ENCODE measurements at places on chromosomes 12 and 14. TPM values are rescaled to one million over a fixed set of nuclear protein-coding genes. Genes with fewer than 3 reads are reported as not detected.

Gene TAS2R8
- not detected for total RNA-seq

Gene LRCOL1
- total RNA-seq = not detected

Gene SLC7A7
- 1.1 TPM for total RNA-seq

Gene LHX5
- total RNA-seq = not detected

DNA sequence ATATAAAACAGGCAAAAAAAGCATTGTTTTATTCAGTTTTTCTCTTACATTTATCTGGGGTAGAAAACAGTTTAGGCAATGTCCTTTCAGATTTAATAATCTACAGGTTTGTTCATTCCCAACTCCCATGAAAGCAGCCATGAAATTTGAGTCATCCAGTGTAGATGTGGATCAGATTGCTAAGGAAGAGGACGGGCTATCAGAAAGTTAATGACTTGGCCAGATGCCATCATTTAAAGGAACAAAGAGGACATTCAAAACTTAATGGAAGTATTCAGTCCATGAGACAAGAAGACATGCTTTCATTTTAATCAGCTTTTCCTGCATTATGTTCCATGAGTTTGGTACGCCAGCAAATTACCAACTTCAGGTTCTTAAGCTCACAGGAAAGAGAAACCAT lies 31.1 kb upstream of the POC1B start:
- H3K4me3 ChIP-seq = no peak overlapping the region
- H3K27me3 ChIP-seq = no peaks in the 10 kb centered on the region
- no peaks in the 10 kb centered on the region for H3K36me3 ChIP-seq

GRCh38 chr12:32069071-32069470 lies 37.6 kb upstream of the BICD1 start:
- no peaks in the 10 kb centered on the region for H3K27me3 ChIP-seq
- H3K4me1 ChIP-seq = no peaks in the 10 kb centered on the region
- H3K4me3 ChIP-seq = no peak overlapping the region
- no peaks in the 10 kb centered on the region for H3K36me3 ChIP-seq

- no peaks in the 10 kb centered on the region for H3K4me1 ChIP-seq
- no peak within 1 kb of the TSS for H3K4me3 ChIP-seq
- DNase-seq = no peak
- no peak within 1 kb of the TSS for H3K27ac ChIP-seq
Measured at GRCh38 chr14:93788293-93788542, at the start of gene PRIMA1. Gene PRIMA1 (minus strand): TSS chr14:93788485. CDS start chr14:93787718, 767 bp downstream.

GRCh38 chr14:101373690-101374295 lies 187.5 kb upstream of the DIO3 start:
- H3K4me1 ChIP-seq = no peaks in the 10 kb centered on the region
- no peak overlapping the region for H3K27ac ChIP-seq
- H3K36me3 ChIP-seq = no peaks in the 10 kb centered on the region

DNA sequence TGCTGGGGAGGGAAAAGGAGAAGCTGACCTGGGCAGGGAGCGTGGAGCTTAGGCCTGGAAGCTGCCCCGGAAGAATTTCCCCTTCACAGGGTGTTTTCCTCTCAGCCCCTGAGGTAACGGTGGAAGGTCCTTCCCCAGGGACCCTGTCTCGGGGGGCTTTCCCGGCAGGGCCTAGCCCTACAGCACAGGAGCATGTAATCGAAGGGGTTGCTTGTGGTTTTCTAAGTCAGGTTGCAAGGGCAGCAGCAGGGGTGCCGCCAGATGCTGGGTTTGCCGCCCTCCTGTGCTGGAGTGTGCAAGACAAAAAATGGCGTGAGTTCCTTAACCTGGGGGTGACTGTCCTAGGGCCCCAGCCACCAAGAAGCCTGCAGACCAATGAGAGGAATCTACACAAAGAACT lies 1.6 kb upstream of the KRT74 start:
- no peak for DNase-seq
- no peaks in the 10 kb centered on the region for H3K36me3 ChIP-seq
- no peak overlapping the region for H3K4me3 ChIP-seq
- H3K4me1 ChIP-seq = peaks cover under 1% of the 10 kb centered on the region
- H3K27ac ChIP-seq = no peak overlapping the region
- H3K27me3 ChIP-seq = no peaks in the 10 kb centered on the region

- peaks cover 12% of the 10 kb centered on the region for H3K4me1 ChIP-seq
- no peak overlapping the region for H3K4me3 ChIP-seq
- H3K27ac ChIP-seq = no peak overlapping the region
- H3K27me3 ChIP-seq = no peaks in the 10 kb centered on the region
- no peak for DNase-seq
- peaks cover 92% of the 10 kb centered on the region for H3K36me3 ChIP-seq
Measured at GRCh38 chr14:21211509-21211908, 55.6 kb upstream of the OR5AU1 start.

- H3K27me3 ChIP-seq = no peaks in the 10 kb centered on the region
- no peak overlapping the region for H3K4me3 ChIP-seq
- H3K27ac ChIP-seq = peak overlapping the region; percentile 66
Measured at GRCh38 chr12:111056618-111057521, 136.5 kb upstream of the MYL2 start.

DNA sequence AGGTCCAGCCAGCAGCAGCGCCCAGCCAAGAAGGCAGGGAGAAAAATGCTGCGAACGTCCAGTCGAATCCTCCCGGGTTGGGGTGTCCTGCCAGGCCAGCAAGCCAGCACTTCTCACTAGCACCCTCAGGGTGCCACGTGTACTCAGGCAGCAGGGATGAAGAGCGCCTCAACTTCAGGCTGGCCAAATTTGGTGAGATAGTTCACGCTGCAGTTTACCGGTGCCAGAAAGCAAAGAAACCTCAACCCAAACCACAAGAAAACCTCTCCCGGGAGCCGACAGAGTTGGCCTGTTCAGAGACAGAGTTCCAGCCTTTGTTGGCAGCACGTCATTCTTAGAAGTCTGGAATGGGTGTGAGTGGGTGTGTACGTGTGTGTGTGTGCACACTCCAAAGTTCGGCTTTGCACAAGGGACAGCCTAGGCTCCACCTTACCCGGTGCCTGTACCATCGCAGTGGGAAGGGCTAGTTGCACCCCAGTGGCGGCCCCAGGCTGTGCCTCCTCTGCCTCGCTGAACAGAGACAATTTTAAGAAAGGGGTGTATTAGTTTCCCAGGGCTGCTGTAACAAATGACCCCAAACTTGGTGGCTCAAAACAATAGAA lies 42.1 kb downstream of the ELK3 start:
- no peaks in the 10 kb centered on the region for H3K27me3 ChIP-seq
- H3K4me1 ChIP-seq = peaks cover 73% of the 10 kb centered on the region

DNA sequence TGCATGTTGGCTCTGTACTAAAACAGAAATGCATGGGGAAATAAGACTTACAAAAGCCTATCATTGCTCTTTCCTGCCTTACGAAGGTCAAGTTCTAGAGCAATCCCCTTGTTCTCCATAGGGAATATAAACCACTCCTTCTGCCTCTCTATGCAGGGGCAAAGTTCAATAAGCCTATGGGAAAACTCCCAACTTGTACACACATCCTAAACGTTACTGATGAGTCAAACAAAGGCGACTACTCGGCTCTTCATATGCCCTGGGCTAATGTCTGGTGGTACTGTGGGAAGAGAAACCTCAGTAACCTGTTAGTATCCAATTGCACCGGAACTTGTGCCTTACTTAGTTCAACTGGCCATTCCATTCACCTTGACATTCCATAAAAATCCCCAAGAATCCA lies 32.7 kb downstream of the PRMT8 start:
- no peaks in the 10 kb centered on the region for H3K27me3 ChIP-seq
- no peaks in the 10 kb centered on the region for H3K36me3 ChIP-seq
- no peak overlapping the region for H3K27ac ChIP-seq
- DNase-seq = no peak
- H3K4me1 ChIP-seq = no peaks in the 10 kb centered on the region
- no peak overlapping the region for H3K4me3 ChIP-seq

DNA sequence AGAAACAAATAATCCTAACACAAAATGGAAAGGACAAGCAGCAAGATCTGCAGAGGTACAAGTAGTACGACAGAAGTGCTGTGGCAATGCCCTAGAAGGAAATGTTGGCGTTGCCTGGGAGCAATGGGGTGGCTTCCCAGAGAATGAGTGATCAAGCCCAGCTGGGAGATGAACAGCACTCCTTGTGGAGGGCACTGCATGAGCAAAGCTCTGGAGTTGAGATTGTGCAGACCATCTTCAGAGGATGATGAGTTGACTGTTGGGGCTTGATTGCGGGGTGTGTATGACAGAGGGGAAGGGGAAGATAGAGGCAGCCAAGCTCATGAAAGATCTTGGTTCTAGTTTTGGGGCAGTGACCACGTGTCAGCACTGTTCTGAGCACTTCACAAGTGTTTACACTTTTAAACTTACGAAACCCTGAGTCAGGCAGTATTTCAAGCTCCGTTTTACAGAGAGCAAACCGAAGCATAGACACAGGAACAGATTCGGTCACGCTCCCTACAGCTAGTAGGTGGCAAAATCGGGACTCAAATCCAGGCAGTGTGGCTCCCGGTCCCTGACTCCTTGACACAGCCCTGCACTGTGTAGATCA lies 127.2 kb upstream of the LHX5 start:
- no peak for DNase-seq
- no peaks in the 10 kb centered on the region for H3K36me3 ChIP-seq
- no peak overlapping the region for H3K27ac ChIP-seq
- no peaks in the 10 kb centered on the region for H3K4me1 ChIP-seq

GRCh38 chr14:90696720-90697119 lies 119.5 kb downstream of the TTC7B start:
- no peaks in the 10 kb centered on the region for H3K27me3 ChIP-seq
- no peaks in the 10 kb centered on the region for H3K36me3 ChIP-seq
- peaks cover 6% of the 10 kb centered on the region for H3K4me1 ChIP-seq
- no peak overlapping the region for H3K27ac ChIP-seq

- DNase-seq = no peak
- H3K4me3 ChIP-seq = no peak overlapping the region
- H3K36me3 ChIP-seq = no peaks in the 10 kb centered on the region
- H3K27me3 ChIP-seq = no peaks in the 10 kb centered on the region
Measured at GRCh38 chr14:87179936-87180335, 813.0 kb downstream of the GALC start.

- H3K36me3 ChIP-seq = no peaks in the 10 kb centered on the region
- no peaks in the 10 kb centered on the region for H3K4me1 ChIP-seq
- peaks cover 11% of the 10 kb centered on the region for H3K27me3 ChIP-seq
- H3K4me3 ChIP-seq = no peak overlapping the region
- no peak for DNase-seq
Measured at GRCh38 chr12:14678547-14679150, 17.8 kb downstream of the GUCY2C start.

GRCh38 chr12:91978143-91978542 lies 167.5 kb downstream of the BTG1 start:
- peak; percentile 8 for DNase-seq
- H3K27me3 ChIP-seq = no peaks in the 10 kb centered on the region
- H3K36me3 ChIP-seq = no peaks in the 10 kb centered on the region

- no peak overlapping the region for H3K4me3 ChIP-seq
- no peak overlapping the region for H3K27ac ChIP-seq
- H3K4me1 ChIP-seq = no peaks in the 10 kb centered on the region
- peaks cover 21% of the 10 kb centered on the region for H3K27me3 ChIP-seq
- H3K36me3 ChIP-seq = no peaks in the 10 kb centered on the region
- no peak for DNase-seq
Measured at GRCh38 chr12:30928356-30929244, 2.1 kb downstream of the TSPAN11 start.

DNA sequence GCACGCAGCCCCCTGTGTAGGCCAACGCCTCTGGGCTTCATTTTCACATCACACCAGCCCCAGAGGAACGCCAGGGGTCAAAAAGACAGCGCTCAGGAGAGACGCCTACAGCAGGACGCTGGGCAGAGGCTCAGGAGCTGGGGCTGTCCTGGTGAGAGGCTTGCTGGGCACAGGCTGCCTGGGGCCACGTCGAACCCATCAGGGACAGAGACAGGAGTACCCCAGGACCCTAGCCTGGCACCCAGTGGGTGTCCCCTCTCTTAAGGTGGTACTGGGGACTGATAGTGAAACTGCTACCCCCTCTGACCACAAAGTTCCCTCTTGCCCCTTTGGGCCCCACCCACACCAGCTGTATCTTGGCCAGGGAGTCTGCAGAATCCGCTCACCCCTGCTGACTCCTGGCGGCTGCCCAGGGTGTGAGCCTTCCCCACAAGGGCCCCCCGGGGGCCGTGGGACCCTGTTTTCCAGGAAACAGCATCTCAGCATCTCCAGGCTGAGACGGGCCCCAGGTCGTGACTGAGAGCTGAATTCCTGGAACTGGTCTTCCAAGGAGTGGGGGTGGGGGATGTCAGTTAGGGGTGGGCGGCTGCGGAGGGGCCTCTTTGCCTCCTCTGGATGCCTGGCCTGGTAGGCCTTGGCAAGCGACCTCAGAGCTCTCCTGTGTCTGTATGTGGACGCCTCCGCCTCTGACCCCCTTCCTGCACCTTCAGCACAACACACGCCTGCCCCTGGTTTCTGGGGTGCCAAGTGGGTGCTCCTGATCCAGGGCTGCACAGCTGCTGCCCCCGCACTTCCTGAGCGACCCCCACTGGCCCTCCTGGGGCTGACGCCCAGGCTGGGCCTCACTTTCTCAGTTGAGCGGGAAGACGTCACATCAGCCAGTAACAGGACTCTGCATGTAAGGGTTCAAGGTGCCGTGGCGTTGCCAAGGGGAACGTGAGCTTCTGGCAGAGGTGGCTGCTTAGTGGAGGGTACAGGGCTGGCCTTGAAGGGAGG lies 321.9 kb upstream of the RTL1 start:
- H3K4me1 ChIP-seq = no peaks in the 10 kb centered on the region
- DNase-seq = no peak
- no peaks in the 10 kb centered on the region for H3K36me3 ChIP-seq
- H3K27ac ChIP-seq = no peak overlapping the region
- peaks cover 2% of the 10 kb centered on the region for H3K27me3 ChIP-seq
- no peak overlapping the region for H3K4me3 ChIP-seq

Measured in CD4-positive, alpha-beta T cell (primary cell).